Stimulated activated CD4-positive, alpha-beta T cell treated with anti-CD3 and anti-CD28 coated beads, Interleukin-4, amount 100 ng/mL, for 1 hour (primary cell): ENCODE measurements at places on chromosomes 2 and 18.

DNA sequence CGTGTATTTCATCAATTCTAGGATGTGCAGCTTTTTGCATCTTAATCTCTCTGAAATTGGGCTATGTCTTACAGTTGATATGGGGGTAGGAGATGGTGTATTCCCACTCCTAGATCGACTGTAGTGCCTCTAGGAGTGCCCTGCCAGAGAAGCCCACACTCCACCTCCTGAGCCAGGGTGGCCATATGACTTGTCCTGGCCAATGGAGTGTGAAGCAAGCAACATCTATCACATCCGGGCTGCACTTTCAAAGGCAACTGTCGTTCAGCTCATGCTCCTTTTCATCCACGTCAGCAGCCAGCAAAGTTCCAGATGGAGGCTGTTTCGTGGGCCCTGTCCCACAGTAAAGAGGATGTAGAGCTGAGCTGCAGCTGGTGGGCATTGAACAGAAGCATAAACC is 149.4 kb upstream of the SLC1A4 start:
- no peak for DNase-seq

GRCh38 chr2:12361506-12361905 is 355.2 kb upstream of the TRIB2 start:
- no peak for DNase-seq

- no peak for DNase-seq
Measured at GRCh38 chr2:27672723-27673486, 9.2 kb downstream of the SLC4A1AP start.

DNA sequence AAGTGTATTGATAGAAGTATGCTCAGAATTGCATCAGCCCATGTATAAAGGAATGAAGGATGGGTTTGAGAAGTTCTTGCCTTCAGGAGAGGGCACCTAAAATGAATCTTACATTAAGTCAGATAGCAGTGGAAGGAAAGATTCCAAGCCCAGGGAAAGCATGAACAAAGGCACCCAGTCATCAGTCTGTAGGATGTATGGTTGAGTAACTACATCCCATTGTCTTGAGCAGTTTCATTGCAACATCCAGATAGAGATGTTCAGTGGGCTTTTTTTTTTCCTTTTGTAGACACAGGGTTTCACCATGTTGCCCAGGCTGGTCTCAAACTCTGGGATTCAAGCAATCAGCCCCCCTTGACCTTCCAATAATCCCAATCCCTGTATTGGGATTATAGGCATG is 80.7 kb downstream of the ARHGAP28 start:
- DNase-seq, result no peak

DNA sequence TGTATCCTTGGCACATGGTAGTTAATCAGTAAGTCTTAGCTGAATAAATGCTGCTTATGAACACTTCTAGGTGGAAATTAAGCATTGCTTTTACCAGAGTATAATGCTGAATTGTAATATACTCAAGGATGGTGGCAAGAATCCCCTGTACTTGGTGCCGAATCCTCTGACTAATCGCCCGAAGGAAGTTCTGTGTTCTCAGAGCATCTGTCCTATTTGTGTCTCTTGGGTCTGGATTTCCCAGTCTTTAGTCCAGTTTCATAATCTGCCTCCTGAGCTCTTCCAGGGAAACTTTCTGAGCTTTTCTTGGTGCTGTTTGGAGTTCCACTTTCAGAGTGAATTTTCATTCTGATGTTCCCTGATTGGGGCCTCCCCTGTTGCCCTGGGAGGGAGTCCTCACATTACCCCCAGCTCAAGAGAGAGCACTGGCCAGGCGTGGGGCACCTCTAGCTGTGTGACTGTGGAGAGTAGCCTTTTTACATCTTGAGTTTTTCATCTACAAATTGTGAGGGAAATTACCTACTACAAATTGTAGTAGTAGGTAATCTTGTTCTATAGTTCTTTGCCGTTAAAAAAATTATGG is 144.9 kb downstream of the LTBP1 start:
- no peak for DNase-seq

- no peak for DNase-seq
Measured at GRCh38 chr2:100344433-100344832, 22.1 kb upstream of the LONRF2 start.

- no peak for DNase-seq
Measured at GRCh38 chr18:53458268-53458667, 766.2 kb downstream of the MBD2 start.

GRCh38 chr2:210997373-210997772 is 441.0 kb downstream of the CPS1 start:
- no peak for DNase-seq

GRCh38 chr2:43154685-43155084 is 71.7 kb downstream of the ZFP36L2 start:
- no peak for DNase-seq

- DNase-seq, result no peak
Measured at GRCh38 chr2:1593371-1594122, 150.8 kb downstream of the PXDN start.

- no peak for DNase-seq
Measured at GRCh38 chr2:171347591-171348032, 86.2 kb downstream of the METTL8 start.

GRCh38 chr18:48962994-48963561 is 12.3 kb upstream of the SMAD7 start:
- DNase-seq, result no peak

DNA sequence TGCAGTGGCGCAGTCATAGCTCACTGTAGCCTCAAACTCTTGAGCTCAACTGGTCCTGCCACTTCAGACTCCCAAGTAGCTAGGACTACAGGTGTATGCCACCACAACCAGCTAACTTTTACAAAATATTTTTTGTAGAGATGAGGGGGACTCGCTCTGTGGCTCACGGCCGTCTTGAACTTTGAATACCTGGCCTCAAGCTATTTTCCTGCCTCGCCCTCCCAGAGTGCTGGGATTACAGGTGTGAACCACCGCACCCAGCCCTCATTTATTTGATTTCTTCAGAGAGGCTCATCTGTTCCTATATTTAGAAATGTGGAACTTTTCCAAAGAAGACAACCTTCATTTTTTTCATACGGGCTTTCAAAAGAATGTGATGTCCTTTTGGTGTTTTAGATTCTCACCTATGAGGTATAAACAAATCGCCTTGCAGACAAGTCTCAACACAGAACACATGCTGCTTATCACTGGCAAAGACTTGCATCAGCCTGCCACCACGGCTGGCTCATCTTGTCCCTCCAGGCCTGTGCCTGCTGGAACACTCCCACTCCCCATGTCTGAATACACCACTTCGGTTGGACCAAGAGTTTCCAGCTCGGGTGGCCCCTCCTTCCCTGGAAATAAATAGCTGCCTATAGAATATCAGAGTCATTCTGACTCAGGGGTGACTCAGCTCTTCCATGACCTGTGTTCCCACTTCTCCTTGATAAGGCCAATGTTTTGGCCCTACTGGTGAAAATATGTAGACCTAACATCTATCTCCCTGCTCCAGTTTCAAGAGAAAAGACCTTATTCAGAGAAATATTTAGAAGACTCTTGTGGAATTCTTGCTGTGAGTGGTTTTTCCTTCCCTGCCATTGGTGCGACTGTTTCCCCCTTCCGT is 202.6 kb downstream of the TGIF1 start:
- peak; percentile 44 for DNase-seq

DNA sequence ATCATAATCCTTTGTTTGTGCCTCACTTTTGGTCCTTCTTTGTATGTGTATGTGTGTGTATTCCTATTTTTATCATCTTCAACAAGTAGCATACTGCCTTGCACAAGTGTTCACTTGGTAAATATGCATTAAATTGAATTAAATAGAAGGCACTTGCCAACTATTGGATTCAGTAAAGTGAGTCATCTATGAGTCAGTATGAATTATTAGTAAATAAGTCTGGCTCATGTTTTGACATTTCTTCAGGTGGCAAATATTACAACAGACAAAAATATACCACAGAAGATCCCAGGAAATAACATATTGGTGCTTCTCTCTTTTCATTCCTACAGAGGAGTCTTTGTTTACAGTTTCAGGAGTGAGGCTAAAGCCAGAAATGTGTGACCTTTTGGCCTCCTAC is 84.1 kb downstream of the CDK15 start:
- DNase-seq, result no peak

DNA sequence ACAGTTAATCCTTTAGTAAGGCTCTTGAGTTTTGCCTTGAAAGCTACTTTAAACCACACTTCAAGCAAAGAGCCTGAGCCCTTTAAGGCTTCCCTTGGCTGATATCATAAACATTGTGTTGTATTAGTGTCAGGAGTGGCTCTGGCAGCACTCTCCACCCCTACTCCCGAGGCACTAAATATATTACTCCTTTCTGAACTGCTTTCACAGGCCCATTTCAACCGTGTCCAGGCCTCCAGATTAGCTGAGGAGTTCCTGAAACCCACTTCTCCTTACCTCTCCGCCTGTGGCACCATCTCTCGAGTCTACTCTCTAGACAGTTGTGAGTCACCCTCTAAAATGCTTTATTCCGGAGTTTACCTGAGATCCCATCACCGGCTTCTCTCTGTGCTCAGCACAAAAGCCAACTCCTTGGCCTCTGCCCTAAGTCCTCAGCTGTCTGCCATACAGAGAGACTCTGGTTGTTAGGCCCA is 14.4 kb upstream of the STON1 start:
- no peak for DNase-seq

GRCh38 chr2:172465417-172466334 is 38.3 kb downstream of the ITGA6 start:
- peak; percentile 63 for DNase-seq

DNA sequence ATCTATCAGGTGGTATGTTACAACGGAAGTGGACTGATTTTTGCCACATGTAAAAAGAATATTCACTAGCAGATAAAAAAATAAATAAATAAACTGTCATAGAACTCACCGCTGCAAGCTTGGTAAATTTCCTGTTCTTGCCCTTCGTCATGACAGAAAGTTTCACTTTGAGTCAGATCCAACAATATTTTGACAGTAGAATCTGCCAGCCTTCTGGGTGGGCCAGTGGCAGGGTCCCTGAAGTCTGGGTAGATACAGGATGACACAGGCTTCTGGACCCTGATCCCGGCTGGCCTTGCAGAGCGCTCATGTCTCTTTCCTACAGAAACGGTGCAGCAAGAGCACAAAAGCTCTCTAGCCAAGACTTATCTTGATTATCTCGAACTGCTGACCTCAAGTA is 97.8 kb upstream of the PMAIP1 start:
- no peak for DNase-seq

DNA sequence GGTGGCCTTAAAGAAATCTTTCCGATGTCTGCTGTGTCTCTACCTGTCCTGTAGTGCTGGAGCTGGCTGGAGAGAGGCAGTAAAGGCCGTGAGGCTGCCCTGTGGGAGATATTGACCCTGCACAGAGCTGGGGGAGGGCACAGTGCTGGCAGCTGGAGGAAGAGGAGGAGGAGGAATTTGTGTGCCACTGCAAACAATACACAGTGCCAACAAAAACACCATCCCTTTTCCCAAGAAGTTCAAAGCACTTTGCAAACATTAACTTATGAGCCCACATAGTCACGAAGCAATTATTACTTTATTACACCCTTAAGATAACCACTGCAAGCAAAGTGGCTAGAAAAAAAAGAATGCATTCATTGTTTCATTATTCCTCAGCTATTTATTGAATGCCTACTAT is 45.0 kb upstream of the CYTIP start:
- no peak for DNase-seq

DNA sequence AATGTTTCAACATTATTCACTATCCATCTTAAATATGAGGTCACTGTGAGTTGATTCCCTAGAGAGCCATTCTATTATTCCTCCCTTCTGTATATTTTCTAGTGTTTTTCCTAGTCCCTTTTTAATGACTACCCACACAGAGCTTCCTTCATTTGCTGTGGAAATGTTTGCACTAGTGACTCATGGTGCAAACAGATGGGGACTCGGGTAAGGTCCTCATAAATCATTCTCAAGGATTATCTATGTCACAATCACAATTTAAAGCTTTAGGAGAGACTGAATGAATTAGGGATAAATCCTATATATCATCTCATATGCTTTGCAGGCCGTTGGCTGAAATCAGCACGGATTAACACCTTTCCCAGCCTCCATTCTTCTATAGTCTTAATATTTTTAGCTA is 159.6 kb downstream of the DCC start:
- no peak for DNase-seq

- no peak for DNase-seq
Measured at GRCh38 chr2:221444106-221444505, 128.0 kb downstream of the EPHA4 start.

DNA sequence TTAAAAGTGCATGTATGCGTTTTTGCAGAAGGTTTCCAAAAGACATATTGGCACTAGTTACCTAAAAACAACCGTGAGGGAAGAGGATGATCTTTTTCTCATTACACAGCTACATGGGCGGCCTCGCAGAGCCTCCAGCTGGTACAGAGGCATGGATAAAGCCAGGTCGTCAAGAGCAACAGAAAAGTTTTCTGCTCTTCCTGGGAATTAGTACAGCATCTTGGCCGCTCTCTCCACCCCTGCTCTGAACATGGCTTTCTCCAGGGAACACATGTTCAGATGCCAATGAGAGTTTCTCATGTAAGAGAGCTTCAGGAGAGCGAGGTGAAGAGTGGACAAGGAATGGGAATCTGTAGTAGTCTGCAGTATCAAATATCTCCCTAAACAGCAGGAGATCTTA is 108.4 kb downstream of the ZEB2 start:
- no peak for DNase-seq

DNA sequence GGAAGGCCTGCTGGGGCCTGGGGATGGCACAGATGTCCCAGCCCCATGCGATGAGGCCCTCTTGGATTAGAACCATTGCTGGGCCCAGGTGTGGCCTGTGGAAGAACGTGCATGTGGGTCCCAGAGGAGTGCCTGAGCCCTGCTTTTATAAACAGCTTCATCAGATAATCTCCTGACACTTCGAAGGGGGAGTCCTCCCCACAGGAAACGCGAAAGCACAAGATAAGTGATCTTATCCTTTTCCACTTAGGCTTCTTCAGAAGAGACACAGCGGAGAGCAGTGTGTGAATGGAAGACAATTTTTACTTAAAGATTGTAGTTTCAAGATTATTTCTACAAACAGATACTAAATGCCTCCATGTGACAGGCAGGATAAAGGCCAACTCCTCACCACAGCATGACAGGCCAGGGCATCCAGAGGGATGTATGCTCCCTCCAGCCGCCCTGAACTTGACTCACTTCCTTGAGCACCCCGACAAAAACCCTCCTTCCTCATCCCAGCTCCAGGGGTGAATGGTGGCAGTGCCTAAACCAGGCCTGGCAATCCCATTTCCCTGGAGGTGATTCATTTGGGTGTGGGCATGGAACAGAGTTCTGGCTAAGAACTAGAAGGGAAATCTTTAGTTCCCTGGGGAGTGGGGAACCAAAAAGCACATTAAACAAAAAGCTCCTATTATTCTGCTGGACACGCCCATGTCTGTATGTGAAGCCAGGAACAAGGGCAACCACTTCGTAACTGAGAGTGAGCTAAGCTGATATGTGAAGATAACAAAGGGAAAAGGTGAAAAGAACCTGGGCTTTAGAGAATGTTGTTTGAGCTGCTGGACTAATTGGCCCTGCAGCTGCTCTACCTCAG is 56.2 kb upstream of the TMEM163 start:
- no peak for DNase-seq
